ENCODE measurements at places on chromosomes 4 and X.

DNA sequence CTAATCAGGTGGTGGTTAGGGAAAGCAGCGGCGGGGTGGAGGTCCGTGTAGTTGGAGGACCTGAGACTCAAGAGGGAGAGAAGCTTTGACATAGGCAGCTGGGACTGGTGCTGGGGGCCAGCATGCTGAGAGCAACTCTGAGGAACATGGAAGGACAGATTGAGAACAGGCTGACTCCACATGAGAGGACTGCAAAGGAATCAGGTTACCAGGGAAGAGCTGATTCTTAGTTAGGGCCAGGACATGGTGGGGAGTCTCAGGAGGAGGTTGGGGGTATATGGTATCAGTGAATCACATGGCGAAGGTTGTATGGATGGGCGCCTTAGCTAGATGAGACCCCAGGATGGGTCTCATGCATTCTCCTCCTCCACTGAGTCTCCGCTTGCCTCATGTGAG, 264.0 kb upstream of the BOD1L1 start:
- DNase-seq = no peak

DNA sequence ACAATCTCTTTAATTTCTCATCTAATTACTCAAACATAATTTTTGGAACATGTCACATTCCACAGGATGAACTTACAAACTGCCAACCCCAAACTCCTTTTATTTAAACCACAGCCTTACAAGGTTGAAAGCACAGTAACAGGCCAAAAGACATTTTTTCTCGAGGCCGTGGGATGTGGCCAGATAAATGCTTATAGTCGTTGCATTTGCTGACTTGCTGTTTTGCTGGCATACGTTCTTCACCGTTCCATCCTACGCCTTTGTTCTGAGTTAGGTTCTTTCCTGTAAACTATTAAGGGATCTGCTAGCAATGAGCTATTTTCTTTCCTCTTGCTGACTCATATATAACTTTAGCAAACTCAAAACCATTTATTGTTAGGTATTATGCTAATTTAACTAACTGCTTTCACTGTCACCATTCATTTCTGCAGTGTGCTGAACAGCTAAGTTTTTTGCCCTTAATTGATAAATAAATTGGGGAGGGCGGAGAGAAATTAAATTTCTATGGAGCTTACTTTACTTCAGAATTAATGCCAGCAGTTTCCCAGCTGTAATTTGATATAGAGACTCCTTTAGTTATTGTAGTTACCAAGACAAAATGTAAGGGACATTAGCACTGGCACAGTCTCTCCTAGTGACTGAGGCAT, 135.1 kb upstream of the PACRGL start:
- no peak for DNase-seq

DNA sequence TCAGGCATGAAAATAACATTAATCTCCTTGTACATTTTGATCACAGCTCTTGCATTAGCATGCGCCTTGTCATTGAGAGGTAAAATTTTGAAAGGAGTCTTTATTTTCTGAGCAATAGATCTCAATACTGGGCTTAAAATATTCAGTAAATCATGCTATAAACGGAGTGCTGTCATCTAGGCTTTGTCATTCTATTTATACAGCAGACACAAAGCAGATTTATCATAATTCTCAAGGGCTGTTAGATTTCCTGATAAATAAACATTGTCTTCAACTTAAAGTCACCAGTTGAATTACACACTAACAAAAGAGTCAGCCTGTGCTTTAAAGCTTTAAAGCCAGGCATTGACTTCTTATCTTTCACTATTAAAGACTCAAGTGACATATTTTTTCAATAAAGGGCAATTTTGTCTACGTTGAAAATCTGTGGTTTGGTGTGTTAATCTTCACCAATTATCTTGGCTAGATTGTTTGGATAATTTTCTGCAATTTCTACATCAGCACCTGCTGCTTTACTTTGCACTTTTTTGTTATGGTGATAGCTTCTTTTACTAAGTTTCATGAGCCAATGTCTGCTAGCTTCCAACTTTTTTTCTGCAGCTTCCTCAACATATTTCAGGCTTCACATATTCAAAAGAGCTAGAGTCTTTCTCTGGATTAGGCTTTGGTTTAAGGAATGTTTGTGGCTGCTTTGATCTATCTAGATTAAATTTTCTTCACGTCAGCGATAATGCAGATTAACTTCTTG, 27.9 kb upstream of the UGT2B4 start:
- DNase-seq = no peak

- DNase-seq = no peak
These were observed 466.2 kb downstream of the PDGFC start for GRCh38 chr4:156505341-156505955.

GRCh38 chr4:663046-663437, 11.0 kb downstream of the ATP5ME start:
- no peak for DNase-seq

DNA sequence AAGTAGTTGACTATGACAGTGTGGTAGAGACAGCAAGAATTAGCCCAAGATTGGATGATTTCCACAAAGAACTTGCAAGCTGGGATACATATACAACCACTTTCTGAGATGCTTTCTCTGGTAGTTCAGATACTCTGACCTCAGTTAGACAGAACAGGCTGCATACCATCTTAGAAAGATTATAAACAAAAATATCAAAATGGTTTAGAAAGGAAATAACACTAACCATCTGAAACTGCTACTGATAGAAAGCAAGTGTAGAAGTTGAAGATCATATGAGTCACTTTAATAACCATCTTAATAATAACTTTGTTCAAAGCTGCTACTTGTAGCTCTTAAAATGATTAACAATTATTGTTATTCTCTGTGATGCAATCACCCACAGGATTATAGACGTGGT, 255.4 kb upstream of the TTC29 start:
- DNase-seq = no peak

DNA sequence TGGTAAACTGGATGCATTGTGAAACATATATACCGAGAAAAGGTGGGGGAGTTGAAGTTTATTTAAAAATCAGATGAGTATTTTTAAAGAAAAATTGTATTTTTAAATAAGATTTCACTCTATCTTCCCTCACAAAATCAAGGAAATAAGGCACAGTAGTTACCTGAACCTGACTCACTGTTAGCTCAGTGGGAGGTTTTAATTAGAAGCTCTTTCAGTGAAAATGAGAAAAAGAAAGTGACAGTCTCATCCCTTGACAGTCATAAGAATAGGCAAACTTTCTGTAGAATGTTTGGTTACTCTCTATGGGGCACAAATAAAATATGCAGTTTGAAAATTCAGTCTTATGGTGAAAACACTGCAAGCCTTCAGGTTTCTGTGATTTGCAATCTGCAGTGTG, 49.7 kb downstream of the GRXCR1 start:
- no peak for DNase-seq

DNA sequence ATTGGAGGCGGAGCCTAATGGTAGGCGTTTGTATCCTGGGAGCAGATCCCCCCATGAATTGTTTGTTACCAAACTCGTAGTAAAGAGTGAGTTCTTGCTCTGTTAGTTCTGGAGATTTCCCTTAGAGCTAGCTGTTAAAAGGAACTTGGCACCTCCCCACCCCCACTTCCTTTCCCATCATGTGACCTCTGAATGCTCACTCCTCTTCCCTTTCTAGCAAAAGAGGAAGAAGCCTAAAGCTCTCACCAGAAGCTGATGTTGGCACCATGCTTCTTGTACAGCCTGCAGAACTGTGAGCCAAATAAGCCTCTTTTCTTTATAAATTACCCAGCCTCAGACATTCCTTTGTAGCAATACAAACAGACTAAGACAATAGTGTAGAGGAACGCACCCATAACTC, 13.8 kb upstream of the ATOH1 start:
- DNase-seq = no peak

DNA sequence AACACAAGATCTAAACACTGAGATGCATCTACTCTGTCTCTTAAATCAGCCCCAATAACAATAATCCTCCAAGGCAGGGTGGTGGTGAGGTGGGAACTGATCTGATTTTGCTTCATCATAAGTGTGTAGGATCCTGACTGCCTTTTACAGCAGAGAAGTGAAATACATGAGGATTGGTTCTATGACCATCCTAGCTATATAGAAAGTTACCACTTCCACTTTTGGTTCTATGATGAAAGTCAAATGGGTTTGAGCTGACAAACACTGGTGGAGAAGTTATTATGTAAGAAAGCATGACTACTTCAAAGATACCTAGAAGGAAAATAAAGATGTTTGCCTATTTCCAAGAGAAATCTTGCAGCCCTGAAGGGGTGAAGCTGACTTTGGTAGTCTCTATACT, 181.6 kb downstream of the NKX6-1 start:
- no peak for DNase-seq

- DNase-seq = no peak
These were observed 121.9 kb downstream of the GASK1B start for GRCh38 chr4:158050942-158051341.

DNA sequence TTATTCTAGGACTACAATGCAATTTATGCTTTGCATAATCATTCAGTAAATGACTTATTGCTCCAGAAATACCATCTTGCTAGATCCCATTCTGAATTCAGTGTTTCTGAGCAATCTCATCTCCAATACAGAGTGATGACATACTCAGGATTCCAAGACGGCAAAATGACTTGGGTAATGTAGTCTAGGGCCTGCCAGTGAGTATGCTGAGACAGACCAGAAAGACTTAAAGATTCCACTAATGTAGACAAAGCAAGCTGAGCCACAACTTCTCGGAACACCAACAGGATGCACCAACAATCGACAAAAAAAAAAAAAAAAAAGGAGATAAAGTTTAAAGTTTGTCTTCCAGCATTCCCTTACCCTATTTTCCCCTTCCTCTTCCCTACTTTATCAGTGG, 919 bp upstream of the SEC24B start:
- no peak for DNase-seq

DNA sequence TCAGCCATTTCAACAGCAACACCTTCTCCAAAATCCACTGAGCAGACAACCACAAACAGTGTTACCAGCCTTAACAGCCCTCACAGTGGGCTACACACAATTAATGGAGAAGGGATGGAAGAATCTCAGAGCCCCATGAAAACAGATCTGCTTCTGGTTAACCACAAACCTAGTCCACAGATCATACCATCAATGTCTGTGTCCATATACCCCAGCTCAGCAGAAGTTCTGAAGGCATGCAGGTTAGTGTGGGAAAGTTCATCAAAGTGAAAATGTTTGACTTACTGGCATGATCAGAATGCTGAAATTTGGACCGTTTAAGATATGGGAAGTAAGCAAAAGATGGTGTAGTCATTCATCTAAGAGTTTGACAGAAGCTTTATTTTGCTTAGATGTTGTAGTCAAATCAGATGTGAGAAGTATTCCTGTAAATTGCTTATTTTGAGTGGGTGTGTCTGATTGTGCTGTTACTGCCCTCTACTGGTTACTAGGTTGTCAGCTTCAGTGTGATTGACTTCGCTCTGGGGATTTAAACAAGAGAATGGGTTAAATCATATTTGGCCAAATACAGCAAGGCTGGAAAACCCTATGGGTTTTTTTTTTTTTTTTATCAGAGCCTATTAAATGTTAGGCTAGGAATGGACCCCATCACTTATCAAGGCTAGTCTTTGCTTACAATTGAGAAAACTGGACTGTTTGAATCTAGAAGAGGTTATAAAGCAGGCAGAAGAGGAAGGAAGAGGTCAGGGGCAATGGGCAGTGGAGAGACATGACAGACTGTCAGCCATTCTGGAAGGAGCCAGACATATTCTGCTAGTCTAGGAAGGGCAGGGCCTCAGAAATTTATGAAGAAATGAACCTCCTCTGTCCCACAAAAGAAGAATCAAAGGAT, 130.3 kb downstream of the DIPK2B start:
- DNase-seq = no peak

- DNase-seq = no peak
These were observed 29.9 kb upstream of the MSANTD1 start for GRCh38 chr4:3218824-3219760.

GRCh38 chr4:77496457-77496856, 109.2 kb upstream of the CXCL13 start:
- DNase-seq = no peak

DNA sequence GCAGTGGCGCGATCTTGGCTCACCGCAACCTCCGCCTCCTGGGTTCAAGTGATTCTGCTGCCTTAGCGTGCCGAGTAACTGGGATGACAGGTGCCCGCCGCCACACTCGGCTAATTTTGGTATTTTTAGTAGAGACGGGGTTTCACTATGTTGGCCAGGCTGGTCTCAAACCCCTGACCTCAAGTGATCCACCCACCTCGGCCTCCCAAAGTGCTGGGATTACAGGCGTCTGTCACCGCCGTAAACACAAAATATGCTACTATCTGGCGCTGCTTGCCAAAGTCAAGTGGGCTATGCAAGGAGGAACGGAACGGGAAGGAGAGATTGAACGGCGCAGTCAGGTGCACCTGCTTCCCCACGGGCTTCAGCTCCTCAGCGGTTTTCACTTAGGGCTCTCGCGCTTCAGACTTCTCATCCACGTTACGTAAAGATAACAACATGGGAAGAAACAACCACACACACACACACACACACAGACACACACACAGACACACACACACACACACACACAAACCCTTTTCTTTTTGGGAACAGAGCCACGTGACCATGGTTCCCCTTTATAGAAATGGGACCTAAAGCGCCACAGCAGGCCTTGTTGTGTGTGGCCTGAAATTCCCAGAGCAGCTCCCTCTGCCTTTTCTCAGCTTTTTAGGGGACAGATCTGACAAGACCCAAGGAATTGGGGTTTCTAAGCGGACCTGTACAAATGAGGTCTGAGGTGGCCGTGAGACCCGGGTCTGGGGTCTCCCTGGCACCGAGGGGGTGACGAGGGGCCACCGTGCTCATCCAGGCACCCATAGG, 1.5 kb downstream of the P2RY8 start:
- DNase-seq = no peak

DNA sequence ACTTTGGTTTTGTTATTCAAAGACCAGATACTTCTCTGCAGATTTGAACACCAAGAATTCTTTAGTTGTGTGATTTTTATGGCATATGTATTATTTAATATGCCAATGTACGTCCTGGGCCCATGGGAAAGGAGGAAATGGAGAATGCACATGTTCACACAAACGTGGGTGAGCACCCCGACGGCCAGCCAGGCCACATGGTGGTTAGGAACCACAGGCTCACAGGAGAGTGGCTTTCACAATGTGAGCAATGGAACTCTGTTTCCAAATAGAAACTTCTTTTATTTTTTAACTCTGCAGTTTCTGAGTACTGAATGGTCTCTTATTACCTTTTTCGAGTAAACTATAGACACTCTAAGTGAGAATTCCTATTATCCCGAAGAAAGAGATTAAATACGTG, 58.0 kb upstream of the UNC5C start:
- no peak for DNase-seq

GRCh38 chr4:5018603-5019002, 655 bp downstream of the CYTL1 start:
- DNase-seq = no peak

DNA sequence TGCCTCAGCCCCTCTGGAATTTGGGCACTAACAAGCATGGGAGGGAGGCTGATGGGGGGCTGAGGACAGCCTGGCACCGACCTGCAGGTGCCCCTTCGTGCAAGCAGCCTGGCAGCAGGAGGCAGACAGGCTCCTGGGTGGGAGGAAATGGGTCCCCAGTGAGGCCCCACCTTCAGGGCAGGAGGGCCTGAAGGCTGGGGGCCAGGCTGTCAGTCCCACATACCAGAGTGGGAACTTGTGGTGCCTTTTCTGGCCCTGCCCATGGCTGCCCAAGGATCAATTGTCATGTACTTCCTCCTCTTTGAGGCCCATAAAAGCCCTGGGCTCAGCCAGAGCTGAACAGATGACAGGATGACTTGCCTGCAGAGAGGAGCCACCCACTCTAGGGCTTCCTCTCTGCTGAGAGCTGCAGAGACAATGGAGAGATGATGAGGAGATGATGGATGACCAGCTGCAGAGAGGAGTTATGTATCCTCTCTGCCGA, 141.0 kb downstream of the PDHA2 start:
- no peak for DNase-seq

- no peak for DNase-seq
These were observed 46.7 kb downstream of the TMEM154 start for GRCh38 chr4:152633118-152633517.

- no peak for DNase-seq
These were observed 589 bp upstream of the NEUROG2 start for GRCh38 chr4:112516471-112517066.

Measured in stimulated activated CD4-positive, alpha-beta T cell treated with anti-CD3 and anti-CD28 coated beads, Interleukin-2, amount 100 ng/mL, for 48 hours (primary cell).